NCI-H1930 (cell line): ENCODE measurements at places on chromosomes 5 and 9.

DNA sequence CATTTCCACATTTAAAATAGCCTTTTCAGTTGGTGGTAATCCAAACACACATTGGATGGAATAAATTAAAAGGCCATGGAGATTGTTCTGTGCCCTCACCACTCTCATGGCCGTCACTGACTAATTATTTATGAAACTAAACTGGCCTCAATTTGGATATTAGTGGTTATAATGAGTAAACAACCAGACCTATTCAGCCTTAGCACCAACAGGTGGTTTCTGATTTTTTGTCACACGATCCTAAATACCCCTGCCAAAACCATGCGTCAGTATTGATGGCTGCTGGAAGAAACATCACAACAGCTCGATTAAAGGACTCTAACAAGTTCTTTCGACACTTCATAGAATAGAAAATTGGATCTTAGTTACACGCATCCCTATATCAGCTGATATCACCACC lies 276.0 kb upstream of the DAP start:
- no peak for DNase-seq

DNA sequence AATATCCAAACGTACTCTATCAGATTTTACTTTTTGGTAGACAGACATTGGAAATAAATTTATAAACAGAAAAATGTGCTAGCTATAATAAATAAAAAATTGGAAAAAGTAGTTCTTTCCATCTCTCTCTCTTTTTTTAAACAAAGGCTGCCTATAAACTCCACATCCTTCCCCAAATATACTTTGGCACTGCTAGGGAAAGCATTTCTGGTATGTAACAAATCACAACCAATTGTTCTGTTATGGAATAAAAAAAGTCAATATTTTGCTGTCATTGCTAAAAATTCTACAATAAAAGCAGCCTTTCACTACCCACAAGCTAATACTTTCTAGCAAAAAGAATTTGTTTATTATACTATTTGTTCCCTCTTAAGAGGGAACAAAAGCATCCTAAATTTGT lies 169.2 kb upstream of the TARS1 start:
- no peak for DNase-seq

DNA sequence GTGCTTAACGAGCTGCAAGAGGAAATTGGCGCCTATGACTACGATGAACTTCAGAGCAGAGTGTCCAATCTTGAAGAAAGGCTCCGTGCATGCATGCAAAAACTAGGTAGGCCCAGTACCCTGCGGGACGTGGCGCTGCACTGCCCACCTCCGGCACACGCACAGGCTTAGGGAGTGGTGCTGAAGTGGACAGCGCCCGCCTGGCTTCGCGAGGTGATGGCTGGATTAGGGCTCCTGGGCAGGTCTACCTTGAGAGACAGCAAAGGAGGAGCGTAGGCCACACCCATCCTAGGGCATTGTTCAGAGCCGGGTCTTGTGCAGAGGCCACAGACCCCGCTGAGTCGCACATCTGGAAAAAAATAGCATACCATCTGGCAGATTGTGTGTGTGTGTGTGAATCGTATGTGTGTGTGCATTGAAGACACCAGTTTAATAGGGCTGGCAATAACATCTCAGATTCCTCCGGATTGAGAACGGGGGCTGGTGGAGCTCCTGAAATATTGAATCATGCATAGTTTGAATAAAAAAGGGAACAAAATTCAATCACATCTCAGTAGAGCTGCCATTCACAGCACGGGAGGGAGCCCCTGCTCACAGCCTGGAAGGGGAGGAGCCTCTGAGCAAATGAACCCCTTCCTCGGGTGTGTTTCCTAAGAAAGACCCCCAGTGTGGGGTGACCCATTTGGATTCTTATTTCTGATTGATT lies 11.1 kb downstream of the OLFM1 start:
- no peak for DNase-seq

- no peak for DNase-seq
These were observed 388.3 kb downstream of the PLK2 start for GRCh38 chr5:58071566-58071965.

DNA sequence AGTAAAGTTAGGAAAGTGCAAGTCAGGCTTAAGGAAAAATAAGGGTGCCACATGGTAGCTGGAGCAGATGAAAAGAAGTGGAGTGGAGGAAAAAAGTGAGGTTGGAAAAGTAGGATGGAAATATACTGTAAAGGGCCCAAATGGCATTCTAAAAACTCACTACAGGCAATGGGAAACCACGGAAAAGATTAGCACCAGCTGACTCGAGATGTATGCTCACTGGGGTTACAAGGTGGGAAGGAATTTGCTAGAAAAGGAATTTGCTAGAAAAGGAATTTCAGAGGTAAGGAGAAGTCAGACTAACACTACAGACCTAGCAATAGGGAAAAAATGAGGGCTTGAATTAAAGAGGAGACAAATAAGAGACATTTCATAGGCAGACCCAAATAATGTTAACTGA lies 3.6 kb downstream of the PSMD5 start:
- DNase-seq: no peak

DNA sequence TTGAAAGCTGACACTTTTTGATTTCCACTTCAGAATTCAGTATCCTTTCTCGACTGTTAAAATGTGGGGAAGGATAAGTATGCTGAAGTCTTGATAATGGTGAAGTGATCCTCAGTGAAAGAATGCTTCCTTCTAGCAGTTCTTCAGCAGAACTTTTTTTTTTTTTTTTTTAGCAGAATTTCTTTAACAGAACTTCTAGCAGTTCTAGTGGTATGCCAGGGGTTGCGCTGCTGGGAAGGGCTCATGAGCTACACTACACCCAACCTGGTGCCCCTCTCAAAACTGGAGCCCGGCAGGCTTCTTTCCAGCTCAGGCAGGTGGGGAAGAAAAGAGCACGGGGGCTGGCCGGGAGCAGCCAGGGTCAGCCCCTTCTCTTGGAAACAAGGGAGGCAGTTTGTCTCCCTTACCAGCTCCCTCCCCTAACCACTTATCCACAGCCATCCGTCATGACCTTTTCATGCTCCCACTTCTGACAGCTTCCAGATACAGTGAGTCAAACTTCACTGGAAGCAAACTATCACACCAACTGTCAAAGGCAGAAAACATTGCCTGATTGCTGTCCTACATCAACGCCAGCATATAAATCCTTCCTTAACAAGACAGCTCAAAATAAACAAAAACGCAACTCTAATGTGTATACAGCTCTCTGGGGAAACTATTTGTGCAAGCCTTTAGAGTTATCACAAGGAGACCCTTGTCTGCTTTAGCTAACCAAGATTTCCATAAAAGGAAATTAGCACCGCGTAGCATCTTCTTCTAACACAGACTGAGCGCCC lies 211.5 kb downstream of the GAPVD1 start:
- DNase-seq: no peak

DNA sequence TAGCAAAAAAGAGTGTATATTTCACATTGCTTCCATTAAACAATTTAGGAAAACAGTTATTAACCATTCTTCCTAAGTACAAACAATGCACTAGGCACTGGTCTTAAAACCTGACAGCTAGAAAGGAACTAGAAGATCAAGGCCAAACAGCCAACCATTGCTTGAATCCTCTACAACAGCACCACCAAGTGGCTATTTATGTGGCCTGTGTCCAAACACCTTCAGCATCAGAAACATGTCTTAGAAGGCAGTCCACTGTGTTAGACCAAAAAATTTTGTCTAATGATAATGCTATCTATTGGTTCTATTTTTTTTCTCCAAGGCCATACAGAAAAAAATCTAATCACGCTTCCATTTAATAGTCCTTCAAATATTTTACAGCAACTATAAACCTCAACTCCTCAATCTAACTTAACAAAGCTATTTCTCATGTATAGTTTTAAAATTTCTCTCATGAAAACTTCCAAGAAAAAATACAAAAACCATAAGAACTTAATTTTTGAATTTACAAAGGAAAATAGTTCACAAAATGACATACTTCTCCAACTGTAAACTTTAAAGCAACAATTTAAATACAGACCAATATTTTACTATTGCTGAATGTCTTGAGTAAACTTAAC lies 36.1 kb downstream of the CAAP1 start:
- peak; percentile 52 for DNase-seq

GRCh38 chr5:143350751-143351602 lies 52.5 kb downstream of the NR3C1 start:
- no peak for DNase-seq

- no peak for DNase-seq
These were observed 36.4 kb downstream of the SREK1 start for GRCh38 chr5:66180282-66181155.

DNA sequence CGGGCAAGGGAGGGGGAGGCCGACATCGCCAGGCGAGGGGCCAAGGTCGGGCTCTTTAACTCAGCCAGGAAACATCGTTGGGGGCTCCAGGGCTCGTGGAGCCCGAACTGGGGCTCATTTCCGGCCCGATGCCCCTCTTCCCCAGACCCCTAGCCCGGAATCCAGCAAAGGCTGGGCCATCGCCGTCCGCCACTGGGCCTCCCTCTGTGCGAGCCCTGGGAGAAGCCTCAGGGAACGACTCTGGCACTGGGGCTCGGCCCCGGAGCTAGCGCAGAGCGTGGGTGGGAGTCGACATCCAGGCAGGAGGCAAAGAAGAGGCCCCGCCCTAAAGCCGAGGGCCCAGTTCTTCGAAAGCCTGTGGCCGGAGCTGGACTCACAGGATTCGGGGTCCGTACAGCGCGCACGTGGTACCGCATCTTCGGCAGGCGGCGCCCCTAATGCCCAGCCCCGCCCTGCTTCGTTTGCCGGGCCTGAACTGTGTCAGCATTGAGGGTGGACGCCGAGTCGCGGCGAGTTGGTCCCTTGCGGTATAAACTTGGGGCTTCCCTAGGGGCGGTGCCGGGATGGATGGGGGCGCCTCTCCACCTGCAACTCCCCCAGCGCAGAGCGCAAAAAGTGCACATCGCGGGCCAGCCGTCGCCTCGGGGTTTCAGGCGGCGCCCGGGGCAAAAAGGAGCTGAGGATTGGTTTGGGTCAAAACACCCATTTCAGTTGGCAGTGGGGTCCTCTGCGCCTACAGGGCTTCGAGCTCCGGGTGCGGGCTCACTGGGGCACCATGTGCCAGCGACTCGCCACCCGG lies 3.6 kb upstream of the PAX5 start:
- no peak for DNase-seq

- no peak for DNase-seq
These were observed 220.4 kb downstream of the PARP8 start for GRCh38 chr5:50886657-50887345.

GRCh38 chr5:133081036-133081435 lies 29.2 kb downstream of the HSPA4 start:
- no peak for DNase-seq
